ENCODE measurements at places on chromosomes 1 and 21.

- no peak for DNase-seq
Observed at GRCh38 chr1:188237573-188238348, 1409.0 kb downstream of the PLA2G4A start.

DNA sequence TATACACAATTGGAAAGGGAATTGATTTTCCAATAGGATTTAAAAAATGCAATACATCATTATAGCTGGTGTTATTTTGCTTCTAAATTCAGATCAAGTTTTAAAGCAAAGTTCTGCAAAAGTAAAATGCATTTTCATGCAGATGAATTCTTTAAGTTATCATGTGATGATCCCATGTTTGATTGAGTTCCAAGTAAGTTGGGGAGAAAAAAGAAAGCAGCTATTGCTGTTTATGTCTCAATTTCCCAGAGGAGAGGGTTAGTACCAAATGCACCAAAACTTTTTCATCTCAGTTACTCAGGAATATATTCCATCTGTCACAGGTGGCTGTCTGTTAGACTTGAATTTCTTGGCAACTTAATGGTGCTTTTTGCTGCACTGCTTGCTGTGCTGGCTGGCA lies 29.7 kb downstream of the HSPA13 start:
- DNase-seq: no peak

GRCh38 chr21:39620856-39621255 lies 8.1 kb downstream of the B3GALT5 start:
- DNase-seq: no peak

- DNase-seq: no peak
Observed at GRCh38 chr1:245687636-245688535, 533.1 kb downstream of the KIF26B start.

DNA sequence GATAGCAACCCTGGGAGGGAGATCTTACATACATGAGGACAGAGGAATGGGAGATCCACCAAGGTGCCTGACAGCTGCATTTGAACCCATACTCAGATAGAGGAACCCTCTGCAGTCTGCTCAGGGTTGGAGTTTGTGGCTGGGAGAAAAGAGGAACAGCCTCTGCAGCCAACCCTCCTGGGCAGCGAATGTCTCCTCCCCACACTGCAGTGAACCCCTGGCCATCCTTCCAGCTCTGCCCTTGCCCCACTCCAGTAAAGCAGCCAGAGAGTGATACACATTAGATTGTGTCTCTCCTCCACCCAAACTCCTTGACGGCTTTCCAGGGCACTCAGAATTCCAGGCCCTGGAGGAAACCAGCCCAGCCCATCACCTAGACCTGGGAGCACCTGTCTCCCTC lies 137.7 kb downstream of the RUNX1 start:
- DNase-seq: no peak

GRCh38 chr1:39952359-39953110 lies 2.4 kb upstream of the MFSD2A start:
- no peak for DNase-seq

DNA sequence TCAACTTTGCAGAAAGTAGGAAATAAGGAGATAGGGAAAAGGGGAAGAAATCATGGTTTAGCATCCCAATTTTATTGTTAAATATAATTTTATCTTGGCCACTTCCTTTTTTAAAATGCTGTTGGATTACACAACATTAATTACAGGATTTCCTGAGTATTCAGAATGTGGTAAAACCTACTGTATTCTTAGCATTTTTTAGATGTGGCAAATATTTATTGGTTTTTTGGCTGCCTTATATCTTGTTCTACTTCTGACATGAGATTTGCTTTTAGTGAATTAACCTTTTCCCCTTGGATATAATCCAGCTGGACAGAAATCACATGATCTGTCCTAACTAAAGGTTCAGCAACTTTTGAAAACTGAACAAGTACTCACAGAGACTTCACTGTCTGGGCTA lies 104.9 kb downstream of the PTGS2 start:
- DNase-seq: no peak

DNA sequence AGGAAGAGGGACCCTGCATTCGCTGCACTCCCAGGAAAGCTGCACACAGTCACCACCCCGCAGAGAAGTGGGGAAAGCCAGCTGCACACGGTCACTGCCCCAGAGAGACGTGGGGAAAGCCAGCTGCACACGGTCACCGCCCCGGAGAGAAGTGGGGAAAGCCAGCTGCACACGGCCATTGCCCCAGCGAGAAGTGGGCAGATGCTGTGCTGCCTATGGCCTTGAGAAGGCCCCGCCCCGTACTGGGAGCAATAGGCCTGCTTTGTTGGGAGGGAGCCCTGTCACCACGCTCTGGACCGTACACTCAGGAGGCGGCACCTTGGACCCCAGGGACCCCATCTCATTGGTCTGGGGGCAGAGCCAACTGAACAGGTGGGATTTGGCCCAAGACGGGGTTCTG lies 4.3 kb upstream of the GPR153 start:
- DNase-seq: no peak

DNA sequence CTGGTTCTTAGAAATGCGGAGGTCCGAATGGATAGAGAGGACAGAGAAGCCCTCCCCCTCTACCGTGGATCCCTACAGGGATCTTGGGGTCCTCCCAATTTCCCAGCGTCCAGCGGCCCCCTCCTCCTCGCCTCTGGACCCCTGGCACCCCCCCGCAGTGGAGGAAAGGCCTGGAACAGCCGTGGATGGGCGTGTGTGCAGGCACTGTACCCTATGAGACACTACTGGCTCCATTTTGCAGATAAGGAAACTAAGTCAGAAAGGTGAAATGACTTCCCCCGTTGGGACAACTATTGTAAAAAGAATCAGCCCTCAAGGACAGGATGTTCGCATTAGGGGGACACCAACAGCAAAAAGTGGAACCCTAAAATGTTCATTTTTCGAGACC lies 931 bp upstream of the CLSTN1 start:
- no peak for DNase-seq

GRCh38 chr1:195306281-195306680 lies 1302.0 kb downstream of the KCNT2 start:
- no peak for DNase-seq

DNA sequence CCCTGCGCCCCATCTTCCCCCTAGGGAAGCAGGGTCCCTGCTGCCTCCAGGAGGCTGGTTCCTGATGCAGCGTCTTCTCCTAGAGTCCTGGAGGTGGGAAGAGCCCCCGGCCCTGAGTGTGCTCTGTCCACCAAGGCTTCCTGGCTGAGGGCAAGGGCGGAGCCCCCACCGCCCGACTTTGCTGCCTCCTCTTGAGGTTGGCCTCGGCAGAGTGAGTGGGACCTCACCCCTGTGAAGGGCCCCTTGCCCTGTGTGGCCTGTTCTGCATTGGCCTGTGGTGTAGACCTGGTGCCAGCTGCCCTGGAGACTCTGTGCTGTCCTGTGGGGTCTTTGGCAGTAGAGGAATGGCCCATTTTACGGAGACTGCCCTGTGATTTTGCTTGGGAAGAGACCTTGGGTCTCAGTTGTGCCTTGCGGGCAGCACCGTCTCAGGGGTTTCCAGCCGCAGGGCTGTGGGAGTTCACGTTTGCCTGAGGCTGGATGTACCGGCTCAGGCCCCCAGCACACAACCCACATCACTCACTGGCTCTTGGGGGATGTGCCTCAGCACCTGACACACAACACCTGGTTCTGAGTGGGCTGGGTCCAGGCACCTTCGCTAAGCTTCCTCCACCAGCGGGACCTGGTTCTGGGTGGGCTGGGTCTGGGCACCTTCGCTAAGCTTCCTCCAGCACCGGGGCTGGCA lies 73.6 kb downstream of the SKI start:
- DNase-seq: no peak

DNA sequence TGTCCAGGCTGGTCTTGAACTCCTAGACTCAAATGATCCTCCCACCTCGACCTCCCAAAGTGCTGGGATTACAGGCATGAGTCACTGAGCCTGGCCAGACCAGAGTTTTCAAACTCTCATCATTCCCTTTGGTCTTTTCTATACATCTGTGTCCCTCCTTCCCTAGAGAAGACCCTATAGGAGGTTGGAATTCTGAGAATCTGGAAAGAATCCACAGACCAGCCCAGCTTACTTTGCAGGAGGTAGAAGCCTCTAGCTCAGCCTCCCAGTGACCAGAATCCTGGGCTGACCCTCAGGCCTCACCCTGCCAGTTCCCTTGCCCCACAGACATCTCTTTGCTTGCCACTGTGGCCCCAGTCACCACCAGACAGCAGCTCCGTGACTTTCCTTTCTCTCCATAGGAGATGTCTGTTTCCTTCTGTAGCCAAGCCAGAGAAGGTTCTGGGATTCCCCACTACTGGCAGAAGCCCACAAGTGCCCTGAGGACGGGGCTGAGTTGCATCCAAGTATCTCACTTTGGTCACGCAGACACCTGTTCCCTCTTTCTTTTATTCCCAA lies 34.7 kb upstream of the KHDRBS1 start:
- DNase-seq: no peak

- no peak for DNase-seq
Observed at GRCh38 chr1:14980621-14981218, 172.8 kb upstream of the TMEM51 start.

DNA sequence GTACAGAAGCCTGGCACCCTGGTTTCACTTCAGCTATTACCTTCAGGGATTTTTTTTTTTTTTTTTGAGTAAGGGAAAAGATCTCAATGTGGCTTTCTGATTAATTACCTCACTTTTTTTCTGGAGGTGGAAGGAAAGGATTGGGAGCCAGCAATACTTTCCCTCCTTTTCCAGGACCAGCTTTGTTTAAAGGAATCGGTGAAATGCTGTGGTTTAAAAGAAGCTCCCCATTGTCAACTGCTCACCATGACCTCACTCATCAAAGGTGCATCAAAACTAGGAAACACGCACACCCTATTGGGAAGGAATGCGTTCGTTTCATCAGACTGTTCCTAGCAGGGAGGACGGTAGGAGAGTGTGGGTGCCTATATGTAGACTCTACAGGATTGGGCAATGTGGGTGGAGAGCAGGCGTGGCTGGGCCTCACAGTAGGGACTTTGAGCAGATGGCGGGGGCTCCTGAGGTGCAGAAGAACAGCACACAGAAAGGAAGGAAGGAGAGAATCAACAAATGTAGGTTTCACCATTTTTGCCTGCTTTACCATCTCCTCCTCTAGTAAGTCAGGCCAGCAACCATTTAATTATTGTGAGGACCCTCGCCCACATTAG lies 13.0 kb downstream of the PHGDH start:
- no peak for DNase-seq

- no peak for DNase-seq
Observed at GRCh38 chr1:6488602-6489382, 2.7 kb downstream of the PLEKHG5 start.

DNA sequence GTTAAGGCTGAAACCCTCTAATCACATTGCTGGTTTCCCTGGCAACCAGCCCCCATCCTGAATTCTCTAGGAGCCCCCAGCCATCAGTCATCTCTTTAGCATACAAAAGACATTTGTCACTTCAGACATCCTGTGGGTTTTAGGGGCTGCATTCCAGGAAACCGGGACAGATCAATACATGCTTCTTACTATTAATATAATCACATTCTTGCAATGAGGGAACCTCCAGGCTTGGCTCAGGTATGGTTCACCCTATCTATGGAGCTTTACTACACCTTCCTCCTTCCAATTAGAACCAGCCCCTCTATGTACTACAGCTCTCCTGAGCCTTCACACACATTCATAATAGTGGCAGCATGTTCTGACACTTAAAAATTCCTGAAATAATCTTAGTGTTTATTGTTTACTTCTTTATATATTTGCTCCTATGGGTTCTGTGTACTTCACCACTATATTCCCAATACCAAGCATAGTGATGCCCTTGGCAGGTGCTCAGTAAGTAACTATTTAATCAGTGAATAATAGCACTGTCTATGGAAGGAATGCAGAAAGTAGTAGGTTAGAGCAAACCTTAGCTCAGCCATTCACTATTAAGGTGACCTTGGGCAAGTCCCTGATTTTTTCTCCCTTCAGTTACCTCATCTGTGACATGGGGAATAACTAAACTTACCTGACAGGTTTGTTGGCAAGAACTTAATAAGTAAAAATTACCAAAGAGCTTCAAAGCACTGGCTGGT lies 59.6 kb downstream of the ZNF678 start:
- DNase-seq: no peak

- no peak for DNase-seq
Observed at GRCh38 chr1:91687452-91687851, 186.8 kb downstream of the CDC7 start.

DNA sequence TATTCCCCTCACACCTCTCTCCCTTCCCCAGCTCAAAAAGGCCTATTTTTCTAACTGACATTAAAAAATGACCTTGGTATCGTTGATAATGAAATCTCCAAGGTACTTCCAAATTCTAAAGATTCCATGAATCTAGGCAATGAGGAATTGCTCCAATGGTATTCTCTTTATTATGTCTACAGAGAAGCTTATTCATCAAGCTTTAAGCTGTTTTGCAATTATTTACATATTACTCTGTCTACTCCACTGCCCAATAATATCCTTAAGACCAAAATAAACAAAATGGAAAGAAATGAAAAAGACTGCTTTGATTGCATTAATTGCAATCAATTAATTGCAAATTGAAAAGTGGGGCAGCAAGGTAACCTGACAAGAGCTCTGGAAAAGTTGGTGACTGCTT lies 7.9 kb downstream of the PLPP3 start:
- no peak for DNase-seq

- DNase-seq: no peak
Observed at GRCh38 chr1:157894613-157895165, 53.1 kb upstream of the CD5L start.

DNA sequence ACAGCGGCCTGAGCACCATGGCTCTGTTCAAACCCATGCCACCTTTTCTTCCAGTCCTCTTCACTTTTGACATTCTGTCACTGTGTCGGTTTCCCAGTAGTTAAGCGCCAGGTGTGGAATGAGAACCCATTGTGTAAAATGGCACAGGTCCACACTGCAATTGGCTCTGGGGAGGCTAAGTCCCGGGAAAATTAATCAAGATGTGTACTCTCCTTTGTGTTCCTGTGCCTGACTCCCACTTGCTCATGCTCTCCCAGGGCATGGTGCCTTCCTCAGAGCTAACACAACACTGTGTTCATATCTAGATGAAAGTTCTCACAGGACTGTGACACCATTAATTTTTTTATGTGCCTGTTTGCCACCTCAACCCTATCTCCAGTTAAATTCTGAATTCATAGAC lies 59.0 kb upstream of the BTG3 start:
- DNase-seq: no peak

GRCh38 chr1:218429301-218429700 lies 84.2 kb downstream of the TGFB2 start:
- DNase-seq: no peak

- DNase-seq: no peak
Observed at GRCh38 chr21:42711667-42712066, 58.2 kb downstream of the PDE9A start.

GRCh38 chr1:86084998-86085397 lies 71.6 kb downstream of the COL24A1 start:
- DNase-seq: no peak

- no peak for DNase-seq
Observed at GRCh38 chr1:67679691-67680090, 5.3 kb upstream of the GADD45A start.

- no peak for DNase-seq
Observed at GRCh38 chr1:2606396-2606880, 19.9 kb downstream of the PRXL2B start.

- DNase-seq: no peak
Observed at GRCh38 chr1:79235301-79236002, 228.9 kb upstream of the ADGRL4 start.

- DNase-seq: no peak
Observed at GRCh38 chr21:33198346-33199099, 31.2 kb upstream of the IFNAR2 start.
